ENCODE measurements at places on chromosomes 16 and 17.
A peak's percentile ranks its signal among the peaks of the same experiment; 100 is the strongest.

DNA sequence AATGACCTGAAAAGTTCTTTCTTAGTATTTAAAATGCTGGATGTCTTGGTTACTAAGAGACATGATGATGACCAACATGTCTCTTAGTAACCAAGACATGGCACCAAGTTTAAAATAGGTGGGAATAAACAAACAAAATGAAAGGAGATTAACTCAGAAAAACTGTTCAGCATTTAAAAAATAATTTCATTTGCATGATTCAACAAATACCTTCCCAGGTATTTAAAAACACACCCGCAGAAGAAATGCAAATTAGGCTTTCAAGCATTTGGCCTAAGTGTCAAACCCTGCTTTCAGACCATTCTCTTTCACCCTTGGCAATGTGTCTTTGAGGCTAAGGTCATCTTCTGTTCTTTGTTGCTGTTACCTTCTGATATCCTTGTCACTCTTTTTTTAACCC lies 91.4 kb upstream of the CORO6 start:
- no peak for DNase-seq

DNA sequence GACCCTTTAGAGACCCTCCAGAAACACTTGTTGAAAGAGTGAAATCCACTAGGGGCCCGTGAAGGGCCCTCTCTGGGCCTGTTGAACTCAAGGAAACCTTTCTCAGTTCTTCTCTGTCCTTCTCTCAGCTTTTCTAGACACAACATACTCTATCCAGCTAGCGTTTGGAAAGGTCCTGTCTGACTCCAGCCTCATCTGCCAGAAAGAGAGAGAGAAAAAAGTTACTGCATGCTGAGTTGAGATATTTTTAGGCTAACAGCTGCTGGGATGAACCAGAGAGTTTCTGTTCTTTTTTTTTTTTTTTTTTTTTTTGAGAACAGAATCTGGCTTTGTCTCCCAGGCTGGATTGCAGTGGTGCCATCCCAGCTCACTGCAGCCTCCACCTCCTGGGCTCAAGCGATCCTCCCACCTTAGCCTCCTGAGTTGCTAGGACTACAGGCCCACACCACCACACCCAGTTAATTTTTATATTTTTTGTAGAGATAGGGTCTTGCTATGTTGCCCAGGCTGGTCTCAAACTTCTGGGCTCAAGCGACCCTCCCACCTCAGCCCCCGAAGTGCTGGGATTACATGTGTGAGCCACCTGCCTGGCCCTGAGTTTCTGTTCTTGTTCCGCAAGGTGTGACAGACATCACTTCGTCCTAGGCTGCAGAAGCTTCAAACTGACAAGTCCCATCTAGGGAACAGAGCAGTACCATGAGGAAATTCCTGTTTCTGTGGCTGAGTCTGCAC lies 14.9 kb upstream of the TEX2 start:
- DNase-seq, result no peak

DNA sequence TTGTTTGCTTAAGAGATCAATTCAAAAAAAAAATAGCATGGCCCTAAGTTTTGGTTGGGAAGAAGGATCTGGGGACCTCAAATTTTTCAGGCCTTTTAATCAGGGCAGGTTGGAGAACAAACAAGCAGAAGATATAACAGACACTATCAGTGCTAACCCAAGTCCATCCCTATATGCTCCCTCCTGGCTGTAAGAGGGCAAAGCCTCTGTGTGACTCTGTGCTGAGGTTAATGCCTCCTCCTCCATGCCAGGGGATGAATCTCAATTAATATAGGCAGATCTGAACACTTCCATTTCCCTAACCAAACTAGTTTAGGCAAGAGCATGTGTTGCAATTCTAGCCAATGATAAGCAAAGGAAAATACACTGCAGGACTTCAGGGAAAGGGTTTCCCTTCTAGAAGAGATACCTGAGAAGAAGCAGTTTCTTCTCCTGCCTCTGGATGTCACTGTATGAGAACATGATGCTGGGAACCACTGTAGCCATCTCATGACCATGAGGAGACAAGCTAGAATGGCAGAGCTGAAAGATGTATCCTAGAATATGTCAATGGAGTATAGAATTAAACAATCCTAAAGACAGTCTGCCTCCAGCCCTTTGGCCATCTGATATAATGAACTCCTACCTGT lies 76.0 kb downstream of the CHD9NB start:
- DNase-seq, result peak; percentile 37

DNA sequence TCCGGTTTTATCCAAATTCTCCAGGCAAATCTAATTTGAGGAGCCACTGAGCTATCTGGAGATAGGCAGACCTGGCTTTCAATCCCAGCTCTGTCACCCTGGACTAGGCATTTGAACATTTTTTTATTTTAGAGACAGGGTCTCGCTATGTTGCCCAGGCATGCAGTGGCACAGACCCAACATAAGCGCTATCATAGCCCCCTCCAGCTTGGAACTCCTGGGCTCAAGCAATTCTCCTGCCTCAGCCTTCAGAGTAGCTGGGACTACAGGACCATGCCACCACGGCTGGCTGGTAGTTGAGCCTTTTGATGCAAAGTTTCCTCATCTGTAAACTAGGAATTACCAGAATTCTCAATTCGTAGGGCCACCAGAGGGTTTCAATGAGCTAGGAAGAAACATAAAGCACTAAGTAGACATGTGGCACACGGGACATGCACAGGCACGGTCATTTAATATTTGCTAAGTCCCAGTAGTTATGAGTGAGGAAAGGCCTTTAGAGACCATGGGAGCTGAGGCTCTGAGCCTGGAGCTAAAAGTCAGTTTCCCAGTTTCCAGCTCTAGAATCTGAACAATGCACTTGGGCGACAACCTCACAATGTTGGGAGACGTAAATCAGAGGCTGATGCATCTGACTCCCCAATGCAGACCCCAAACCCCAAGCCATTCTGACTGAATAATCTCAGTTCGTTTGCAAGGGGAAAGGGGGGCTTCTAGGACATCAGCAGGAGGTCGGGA lies 1.1 kb downstream of the ELOB start:
- DNase-seq, result no peak

DNA sequence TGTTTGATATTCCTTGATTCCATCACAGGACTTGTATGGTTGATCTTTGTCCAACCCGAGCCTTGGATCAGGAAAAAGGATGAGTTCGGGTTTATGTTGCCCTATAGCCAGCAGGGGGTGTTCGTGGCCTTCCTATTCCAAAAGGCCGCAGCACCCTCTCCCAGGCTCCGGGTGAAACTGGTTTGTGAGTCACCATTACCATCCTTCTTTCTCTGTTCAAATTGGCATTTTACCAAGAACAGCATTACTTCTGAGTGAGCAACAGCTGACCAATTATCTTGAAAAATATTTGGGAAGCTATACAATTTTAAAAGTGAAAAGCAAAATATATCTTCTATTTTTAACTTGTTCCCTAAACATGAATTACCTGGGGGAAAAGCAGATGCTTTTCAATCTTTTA lies 24.3 kb upstream of the KRT20 start:
- peak; percentile 56 for DNase-seq

DNA sequence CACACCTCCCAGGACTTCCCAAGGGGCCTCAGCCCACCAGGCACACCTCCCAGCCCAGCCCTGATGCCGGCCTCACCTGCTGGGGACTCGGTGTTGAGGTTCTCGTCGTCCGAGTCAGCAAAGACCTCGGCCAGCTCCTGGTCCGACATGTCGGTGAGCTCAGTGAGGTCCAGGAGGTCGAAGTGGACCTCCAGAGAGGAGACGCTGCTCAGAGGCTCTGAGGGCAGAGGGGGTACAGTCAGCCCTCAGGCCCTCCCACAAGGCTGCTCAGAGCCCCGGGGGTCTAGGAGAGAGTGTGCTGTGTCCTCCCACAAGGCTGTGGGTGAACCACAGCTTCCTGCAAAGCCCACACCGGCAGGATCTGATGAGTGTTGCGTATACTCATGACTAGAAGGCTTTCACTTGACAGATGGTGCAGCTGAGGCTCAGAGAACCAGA lies 10.5 kb downstream of the DBNDD1 start:
- peak; percentile 80 for DNase-seq

- no peak for DNase-seq
Observed at GRCh38 chr16:58649707-58650106, 20.1 kb upstream of the CNOT1 start.

- no peak for DNase-seq
Observed at GRCh38 chr16:63613701-63614100, 1508.2 kb downstream of the CDH11 start.

DNA sequence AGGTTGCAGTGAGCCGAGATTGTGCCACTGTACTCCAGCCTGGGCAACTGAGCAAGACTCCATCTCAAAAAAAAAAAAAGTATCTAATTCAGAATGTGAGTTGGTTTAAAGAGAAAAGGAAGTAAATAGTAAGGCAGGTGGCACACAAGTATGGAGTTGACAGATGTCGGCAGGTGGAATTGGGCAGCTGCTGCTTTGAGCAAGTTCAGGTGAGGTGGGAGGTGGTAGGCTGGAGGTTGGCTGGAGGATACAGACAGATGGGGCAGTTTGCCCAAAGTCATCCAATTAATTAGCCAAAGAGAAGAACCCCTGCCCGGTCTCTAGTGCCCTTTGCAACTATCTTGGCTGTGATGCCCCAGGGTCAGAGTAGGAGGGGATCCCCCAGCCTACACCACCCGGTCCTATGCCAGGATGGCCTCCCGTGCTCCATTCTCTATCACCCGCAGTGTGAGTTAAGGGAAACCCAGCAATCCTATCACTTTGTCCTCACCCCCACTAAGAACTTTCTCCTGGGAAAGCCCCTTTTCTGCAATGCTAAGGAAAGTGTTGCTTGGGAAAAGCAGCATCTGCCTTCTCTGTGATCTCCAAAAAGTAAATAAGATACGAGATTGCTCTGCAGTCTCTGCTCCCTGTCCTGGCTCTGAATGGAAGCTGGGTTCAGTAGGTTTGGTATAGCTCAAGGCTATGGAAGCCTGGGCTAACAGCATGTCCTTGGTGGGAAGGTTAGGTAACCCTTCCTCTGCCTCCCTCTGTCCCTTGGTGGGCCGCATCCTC lies 32.2 kb downstream of the SLC12A3 start:
- no peak for DNase-seq

GRCh38 chr16:73739049-73739769 lies 557.4 kb upstream of the PSMD7 start:
- DNase-seq, result no peak

DNA sequence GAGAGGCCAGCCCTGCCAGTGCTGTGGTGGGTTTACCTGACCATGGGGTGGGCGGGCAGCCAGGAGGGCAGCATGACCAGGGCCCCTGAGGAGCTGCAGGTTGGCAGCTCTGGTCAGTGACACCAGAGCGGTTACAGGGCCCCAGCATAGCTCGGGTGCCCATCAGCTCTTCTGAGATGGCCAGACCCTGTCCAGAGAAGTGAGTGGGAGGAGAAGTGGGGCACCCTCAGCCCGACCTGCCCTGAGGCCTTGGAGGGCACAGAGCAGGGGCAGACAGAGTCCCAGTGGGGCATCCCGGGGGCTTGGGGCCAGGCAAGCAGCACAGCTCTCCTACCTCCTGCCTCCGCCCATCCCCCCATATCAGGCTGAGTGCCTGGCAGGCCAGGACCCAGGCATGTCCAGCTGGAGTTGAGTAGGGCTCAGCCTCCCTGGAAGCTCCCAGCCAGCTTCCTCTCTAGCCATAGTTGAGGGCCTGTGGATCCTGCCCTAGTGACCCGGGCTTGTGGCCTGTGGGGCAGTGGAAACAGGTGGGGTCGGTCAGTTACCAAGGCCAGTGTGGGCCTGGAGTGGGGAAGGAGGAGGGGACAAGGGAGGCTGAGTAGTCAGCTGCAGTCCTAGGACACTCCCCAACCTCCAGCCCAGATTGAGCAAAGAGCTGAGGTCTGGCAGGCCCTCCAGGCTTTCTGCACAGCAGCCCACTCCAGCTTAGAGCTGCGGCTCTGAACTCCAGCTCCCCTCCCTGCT lies 83.5 kb downstream of the AMFR start:
- no peak for DNase-seq

- DNase-seq, result no peak
Observed at GRCh38 chr16:20181416-20181815, 107.7 kb upstream of the GPR139 start.

- DNase-seq, result no peak
Observed at GRCh38 chr17:80294210-80294609, 33.6 kb downstream of the RNF213 start.

- no peak for DNase-seq
Observed at GRCh38 chr17:30244853-30245385, 9.4 kb upstream of the SLC6A4 start.

- no peak for DNase-seq
Observed at GRCh38 chr17:8121407-8121680, 2.6 kb downstream of the HES7 start.

- DNase-seq, result no peak
Observed at GRCh38 chr17:5272322-5272721, 9.8 kb upstream of the RABEP1 start.

GRCh38 chr17:34579979-34580684 lies 750 bp downstream of the TMEM132E start:
- no peak for DNase-seq

GRCh38 chr17:74824961-74825627 lies 34.6 kb downstream of the GRIN2C start:
- DNase-seq, result no peak

DNA sequence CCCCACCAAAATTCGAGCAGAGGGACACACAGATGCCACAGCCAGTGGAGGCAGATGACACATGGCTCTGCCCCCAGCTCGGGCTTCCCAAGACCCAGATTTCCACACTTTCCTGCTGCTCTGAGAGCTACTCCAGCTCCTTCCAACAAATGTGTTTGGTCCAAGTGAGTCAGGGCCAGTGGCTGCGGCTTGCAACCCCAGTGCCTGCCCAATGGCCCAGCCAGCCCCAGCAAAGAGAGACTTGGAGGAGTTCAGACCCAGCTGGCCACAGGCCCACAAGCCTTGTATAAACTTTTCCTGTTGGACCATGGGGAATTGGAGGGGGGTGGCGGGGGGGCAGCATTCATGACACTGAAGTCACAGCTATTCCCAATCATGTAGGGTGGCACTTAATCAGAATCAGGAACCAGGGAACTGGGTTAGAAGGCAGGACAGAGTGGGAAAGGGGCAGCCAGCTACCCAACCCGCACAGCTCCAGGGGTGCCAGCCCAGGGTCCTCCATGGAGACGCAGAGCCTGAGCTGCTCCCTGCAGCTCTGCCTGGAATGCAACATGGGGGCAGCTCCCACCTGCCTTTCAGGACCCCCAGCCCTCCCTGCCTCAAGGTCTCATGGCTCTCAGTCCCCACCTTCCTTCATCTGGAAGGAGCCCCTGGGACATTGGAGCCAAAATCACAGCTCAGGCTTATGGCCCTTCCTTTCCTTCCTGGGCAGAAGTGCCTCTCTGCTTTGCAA lies 17.5 kb upstream of the C16orf78 start:
- DNase-seq, result no peak

GRCh38 chr17:8185582-8186445 lies 4.2 kb downstream of the BORCS6 start:
- DNase-seq, result peak; percentile 67

- no peak for DNase-seq
Observed at GRCh38 chr16:81151648-81152310, 55.6 kb upstream of the GCSH start.

GRCh38 chr16:11326084-11326736 lies 19.0 kb upstream of the RMI2 start:
- DNase-seq, result no peak

DNA sequence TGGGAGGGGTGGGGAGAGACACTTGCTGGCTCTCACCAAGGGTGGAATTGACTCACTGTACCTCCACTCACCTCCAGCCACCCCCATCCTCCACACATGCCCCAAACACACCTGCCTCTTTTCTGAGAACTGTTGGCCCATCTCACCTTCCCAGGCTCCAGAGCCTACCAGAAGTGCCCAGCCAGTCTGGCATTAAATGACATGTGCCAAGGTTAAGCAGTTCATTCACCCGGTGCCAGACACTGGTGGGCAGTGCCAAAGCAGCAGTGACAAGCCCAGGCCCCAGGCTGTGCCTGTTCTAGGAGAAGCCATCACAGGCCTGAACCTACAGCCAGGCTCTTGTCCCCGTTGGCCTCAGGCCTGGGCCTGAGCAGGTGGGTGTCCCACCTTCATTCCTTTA lies 11.2 kb downstream of the MVP start:
- no peak for DNase-seq

GRCh38 chr17:66552371-66552770 lies 250.0 kb downstream of the PRKCA start:
- no peak for DNase-seq

All from GM20000 (cell line).